Activated CD4-positive, alpha-beta memory T cell treated with anti-CD3 and anti-CD28 coated beads for 36 hours (primary cell): ENCODE measurements at places on chromosomes 12 and 14. TPM values are rescaled to one million over a fixed set of nuclear protein-coding genes. Genes with fewer than 3 reads are reported as not detected.

The CCDC85C gene
- total RNA-seq, result 10.7 TPM

The GDF11 gene
- total RNA-seq, result 8.7 TPM

The CCDC198 gene
- total RNA-seq, result not detected

The EMP1 gene
- 57.3 TPM for total RNA-seq

The GPR84 gene
- 2.4 TPM for total RNA-seq

The TAS2R42 gene
- total RNA-seq, result not detected

The C12orf56 gene
- total RNA-seq, result not detected

The SLC35F4 gene
- not detected for total RNA-seq

The SPX gene
- total RNA-seq, result 0.94 TPM

The TAS2R9 gene
- not detected for total RNA-seq

The COX8C gene
- total RNA-seq, result not detected

The CCDC38 gene
- total RNA-seq, result 0.24 TPM

The PRKD1 gene
- total RNA-seq, result not detected

The OR11G2 gene
- total RNA-seq, result not detected

The ASCL1 gene
- total RNA-seq, result not detected

The SLC25A3 gene
- total RNA-seq, result 620 TPM

The BIN2 gene
- 59.1 TPM for total RNA-seq

The NGB gene
- not detected for total RNA-seq

The CCDC197 gene
- 0.44 TPM for total RNA-seq

The CCDC59 gene
- total RNA-seq, result 77.8 TPM

The CARMIL3 gene
- total RNA-seq, result 1.00 TPM

The TEAD4 gene
- total RNA-seq, result 3.2 TPM
